ENCODE measurements at places on chromosomes 12 and 14. TPM values are rescaled to one million over a fixed set of nuclear protein-coding genes. Genes with fewer than 3 reads are reported as not detected.

MNAT1 gene
- total RNA-seq, result 111 TPM

AMDHD1 gene
- 0.63 TPM for total RNA-seq

PFDN5 gene
- 432 TPM for total RNA-seq

C12orf50 gene
- total RNA-seq, result 0.31 TPM

KRT3 gene
- total RNA-seq, result not detected

CCDC88C gene
- 45.7 TPM for total RNA-seq

GOLGA3 gene
- total RNA-seq, result 64.2 TPM

CLEC7A gene
- total RNA-seq, result 0.31 TPM

AQP2 gene
- not detected for total RNA-seq

CLEC1B gene
- not detected for total RNA-seq

ERG28 gene
- total RNA-seq, result 8.8 TPM

LRRIQ1 gene
- 6.9 TPM for total RNA-seq
